ENCODE measurements at places on chromosomes 16 and 17.

DNA sequence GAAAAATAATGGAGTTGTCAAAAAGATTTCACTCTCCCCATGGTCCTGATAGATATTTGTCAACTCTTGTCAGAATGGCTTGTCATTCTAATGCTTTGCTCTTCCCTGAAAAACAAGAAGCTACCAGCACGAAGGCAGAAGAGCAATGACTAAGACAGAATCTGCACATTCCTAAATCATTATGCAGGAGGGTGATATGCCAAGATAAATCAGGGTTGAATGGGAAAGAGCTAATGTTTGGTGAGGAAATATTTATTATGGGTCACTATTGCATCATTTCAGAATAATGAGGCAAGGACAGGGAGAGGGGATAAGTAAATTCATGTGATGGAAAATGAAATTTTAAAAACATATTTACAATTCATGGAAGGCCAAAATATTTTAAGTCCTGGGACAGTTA is 297.5 kb upstream of the XYLT1 start:
- DNase-seq: no peak

DNA sequence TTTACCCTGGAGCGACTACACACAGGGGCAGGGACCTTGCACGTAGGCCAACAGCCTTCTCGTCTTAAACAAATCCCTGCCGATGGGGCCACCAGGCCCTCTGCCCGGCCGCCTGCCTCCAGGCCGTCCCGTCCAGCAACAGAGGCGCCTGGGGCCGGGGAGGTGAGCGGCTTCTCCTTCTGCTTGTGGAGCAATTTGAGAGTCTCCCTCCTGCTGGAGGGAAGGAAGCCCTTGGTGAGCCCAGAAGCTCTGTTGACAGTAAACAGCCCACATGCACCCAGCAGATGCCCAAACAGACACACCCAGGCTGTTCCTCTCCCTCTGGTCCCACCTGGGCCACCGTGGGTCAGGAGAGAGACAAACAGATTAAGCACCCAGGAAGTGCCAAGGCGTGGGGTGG is 8.1 kb downstream of the SLC43A2 start:
- DNase-seq: no peak

DNA sequence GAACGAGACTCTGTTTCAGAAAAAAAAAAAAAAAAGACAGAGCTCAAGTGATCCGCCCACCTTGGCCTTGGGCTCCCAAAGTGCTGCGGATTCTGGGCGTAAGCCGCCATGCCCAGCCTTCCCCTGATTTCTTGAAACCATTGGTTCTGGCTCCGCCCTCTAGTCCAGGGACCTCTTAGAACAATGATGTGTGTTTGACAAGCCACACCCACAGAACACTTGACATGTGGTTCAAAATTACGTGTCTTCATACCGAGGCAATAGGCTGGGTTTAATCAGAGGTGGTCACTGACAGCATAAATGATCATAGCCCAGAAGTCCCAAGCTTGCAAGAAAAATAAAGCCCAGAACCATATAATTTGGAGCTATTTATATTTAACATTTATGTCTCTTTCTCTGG is 23.0 kb downstream of the KNOP1 start:
- DNase-seq: no peak

GRCh38 chr16:47375423-47375822 is 85.4 kb downstream of the ITFG1 start:
- no peak for DNase-seq

GRCh38 chr17:28142305-28142704 is 99.8 kb downstream of the NLK start:
- DNase-seq: no peak

DNA sequence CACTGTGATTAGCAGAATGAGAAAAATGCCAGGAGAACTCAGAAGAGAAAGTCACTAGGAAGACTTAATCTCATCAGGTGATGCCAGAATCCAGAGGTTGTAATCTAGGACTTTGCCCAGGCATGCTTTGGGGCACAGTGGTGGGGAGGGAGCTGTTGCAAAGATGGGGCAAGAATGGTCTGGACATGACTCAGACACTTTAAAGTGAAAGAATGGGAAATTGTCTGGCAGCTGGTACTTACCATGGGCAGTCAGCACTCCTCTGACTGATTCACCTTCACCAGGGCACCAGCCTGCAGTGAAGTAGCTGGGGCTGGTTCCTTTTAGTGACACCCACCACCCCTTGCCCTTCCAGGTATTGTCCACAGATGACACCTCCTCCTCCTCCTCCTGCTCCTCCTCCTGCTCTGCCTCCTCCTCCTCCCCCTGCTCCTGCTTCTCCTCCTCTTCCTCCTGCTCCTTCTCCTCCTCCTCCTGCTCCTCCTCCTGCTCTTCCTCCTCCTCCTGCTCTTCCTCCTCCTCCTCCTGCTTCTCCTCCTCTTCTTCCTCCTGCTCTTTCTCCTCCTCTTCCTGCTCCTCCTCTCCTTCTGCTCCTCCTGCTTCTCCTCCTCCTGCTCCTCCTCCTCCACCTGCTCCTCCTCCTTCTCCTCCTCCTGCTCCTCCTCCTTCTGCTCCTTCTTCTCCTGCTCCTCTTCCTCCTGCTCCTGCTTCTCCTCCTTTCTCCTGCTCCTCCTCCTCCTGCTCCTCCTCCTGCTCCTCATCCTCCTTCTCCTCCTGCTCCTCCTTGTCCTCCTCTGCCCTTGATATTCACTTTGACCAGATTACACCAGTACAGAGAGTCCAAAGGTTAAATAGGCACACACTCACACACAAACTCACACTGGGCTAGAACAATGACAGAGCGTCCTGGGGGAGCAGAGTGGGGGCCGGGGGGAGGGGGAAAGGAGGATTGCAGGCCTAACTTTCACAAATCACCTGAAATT is at the start of gene CHD9NB:
TSS of gene CHD9NB (minus strand) at position 379 of the 983 bp plus-strand sequence. CDS start 8,739 bp downstream, outside the sequence.
- no peak for DNase-seq

DNA sequence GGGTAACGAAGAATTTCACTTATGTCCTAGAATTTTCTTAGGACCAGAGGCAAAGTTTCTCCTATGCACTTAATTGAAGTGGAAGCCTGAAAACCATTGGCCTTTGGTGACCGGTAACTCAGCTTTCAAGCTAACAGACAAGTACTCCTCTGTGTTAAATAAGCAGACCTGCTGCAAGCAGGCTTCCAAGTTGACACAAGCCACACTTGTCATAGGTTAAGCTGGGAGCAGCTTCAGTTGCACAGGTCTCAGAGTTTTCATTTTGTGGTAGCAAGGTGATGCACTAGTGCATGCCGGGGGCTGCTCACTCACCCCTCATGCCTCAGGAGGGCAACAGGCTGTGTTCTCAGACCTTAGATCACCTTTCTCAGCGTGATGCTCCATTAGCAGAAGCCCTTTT is 399.9 kb downstream of the UTP18 start:
- no peak for DNase-seq

- peak; percentile 32 for DNase-seq
Observed at GRCh38 chr16:87806641-87807546, 41.1 kb upstream of the KLHDC4 start.

- DNase-seq: no peak
Observed at GRCh38 chr17:2266045-2266864, 37.3 kb downstream of the SMG6 start.

GRCh38 chr16:24178496-24178895 is 77.6 kb upstream of the CACNG3 start:
- DNase-seq: no peak

- no peak for DNase-seq
Observed at GRCh38 chr17:8791910-8792270, 7.3 kb downstream of the MFSD6L start.

DNA sequence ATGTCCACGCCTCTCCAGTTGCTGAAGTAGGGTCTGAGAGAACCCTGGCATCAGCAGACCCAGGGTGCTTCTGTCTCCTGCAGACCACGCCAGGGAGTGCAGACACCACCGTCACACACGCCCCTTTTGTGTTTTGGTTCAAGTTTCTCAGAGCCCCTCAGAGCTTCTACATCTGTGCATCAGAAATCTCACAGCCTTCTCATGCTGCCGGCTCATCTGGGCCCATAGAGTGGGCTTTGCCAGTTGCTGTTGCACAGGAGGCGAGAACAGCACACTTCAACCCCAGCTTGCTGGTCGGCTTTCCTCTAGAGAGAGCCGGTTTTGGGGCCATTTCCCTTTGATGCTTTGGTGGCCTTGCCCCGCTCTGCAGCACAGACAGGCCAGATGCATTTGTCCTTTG is 60.9 kb downstream of the PDPK1 start:
- no peak for DNase-seq

GRCh38 chr17:21046216-21046615 is 3.4 kb upstream of the USP22 start:
- DNase-seq: no peak

DNA sequence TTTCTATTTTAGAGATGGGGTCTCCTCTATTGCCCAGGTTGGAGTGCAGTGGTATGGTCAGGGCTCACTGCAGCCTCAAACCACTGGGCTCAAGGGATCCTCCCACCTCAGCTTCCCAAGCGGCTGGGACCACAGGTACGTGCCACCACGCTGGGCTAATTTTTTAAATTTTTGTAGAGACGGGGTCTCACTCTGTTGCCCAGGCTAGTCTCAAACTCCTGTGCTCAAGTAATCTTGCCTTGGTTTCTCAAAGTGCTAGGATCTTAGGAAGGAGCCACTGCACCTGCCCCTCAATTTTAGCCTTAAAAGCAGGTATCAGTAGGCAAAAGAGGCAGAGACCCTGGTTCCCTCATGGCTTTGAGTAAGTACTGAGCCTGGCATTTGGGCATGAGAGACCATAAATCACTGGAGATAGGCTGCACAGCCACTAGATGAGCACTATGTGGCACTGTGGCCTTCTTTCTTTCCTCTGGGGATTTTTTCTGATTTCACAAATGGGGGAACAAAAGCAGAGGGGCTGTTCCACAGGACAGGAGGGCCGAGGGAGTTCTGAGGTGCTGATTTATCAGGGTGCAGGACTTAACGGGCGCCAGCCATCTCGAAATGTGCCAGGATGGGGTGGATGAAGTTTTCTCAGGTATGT is 82.2 kb downstream of the PLXDC1 start:
- DNase-seq: peak; percentile 10

DNA sequence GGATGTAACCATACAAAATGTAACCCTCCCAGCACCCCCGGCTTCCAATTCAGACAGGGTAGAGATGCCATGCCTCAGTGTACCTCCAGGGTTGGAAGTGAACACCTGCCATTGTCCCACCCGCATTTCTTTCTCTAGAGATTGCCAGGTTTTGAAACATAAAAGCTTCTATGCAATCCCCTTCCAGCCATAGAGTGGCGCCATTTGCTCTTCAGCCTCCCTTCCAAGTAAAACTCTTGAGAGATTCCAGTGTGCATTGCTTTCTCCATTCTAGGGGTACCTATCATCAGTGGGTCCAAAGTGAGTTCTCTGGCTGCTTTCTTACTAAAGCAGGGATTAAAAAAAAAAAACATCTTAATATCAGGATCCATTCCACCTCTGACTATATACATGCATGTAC is 133.1 kb upstream of the RPL38 start:
- DNase-seq: no peak

- DNase-seq: no peak
Observed at GRCh38 chr16:57471209-57471608, 8.7 kb downstream of the POLR2C start.

GRCh38 chr17:2485543-2485942 is 26.1 kb downstream of the METTL16 start:
- no peak for DNase-seq

GRCh38 chr16:53945996-53946395 is 242.0 kb downstream of the FTO start:
- no peak for DNase-seq

DNA sequence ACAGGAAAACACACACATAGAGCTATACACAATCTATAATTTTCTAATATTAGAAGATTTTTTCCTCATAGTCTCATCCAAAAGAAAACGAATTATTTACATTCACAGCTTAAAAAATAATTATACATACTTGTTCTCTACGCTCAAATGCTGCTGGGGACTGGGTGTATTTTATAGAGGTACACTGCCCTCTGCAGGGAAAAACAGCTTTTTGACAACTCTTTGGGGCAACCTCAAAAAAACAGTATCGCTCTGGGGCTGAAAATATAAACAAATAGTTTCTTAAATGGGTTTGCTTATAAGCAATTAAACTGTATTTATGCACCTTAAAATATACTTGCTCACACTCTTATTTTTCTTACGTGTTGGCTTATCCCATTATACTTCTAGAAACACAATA is 261.8 kb upstream of the PSMD7 start:
- DNase-seq: no peak

DNA sequence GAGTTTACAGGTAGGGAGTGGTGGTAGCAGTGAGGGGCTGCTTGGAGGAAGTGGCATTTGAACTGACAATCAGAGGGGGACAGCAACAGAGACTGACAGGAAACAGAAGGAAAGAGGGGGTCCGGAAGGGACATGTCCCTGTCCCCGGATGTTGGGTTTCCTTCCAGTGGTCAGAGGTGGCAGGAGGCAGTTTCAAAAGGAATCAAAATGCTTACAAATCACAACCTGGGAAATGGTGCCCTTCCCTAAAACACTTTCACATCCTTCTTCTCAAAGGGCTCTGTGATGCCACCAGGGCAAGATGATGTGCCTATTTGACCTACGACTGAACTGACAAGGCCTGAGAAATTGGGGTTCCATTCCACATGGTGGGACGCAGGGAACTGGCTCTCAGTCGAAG is 19.7 kb downstream of the ADGRG1 start:
- no peak for DNase-seq

DNA sequence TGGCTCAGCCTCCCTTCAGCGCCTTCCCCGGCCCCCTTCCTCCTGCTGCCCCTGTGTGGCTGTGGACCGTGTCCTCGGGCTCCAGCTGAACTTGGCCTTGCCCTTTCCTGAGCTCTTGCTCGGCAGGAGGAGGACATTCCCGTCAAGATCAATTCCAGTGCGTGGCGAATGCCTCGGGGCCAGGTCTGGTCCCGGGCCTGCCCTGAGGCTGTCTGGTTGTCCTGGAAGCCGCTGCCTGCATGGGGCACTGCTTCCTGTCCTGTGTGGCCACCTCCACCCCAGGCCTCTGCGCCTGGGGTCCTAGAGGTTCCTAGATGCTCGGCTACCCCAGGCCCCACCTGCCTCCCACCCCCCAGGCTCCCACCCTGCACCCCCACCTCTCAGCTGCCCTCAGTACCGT is 12.8 kb downstream of the BAHCC1 start:
- no peak for DNase-seq

All from NCI-H2029 (cell line).